ENCODE measurements at places on chromosomes 7 and 10.

- no peak for DNase-seq
Measured at GRCh38 chr7:81186691-81187090, 267.8 kb upstream of the SEMA3C start.

GRCh38 chr7:44294325-44295069, 30.9 kb downstream of the CAMK2B start:
- no peak for DNase-seq

GRCh38 chr7:19775578-19775977, 2.2 kb upstream of the TMEM196 start:
- no peak for DNase-seq

DNA sequence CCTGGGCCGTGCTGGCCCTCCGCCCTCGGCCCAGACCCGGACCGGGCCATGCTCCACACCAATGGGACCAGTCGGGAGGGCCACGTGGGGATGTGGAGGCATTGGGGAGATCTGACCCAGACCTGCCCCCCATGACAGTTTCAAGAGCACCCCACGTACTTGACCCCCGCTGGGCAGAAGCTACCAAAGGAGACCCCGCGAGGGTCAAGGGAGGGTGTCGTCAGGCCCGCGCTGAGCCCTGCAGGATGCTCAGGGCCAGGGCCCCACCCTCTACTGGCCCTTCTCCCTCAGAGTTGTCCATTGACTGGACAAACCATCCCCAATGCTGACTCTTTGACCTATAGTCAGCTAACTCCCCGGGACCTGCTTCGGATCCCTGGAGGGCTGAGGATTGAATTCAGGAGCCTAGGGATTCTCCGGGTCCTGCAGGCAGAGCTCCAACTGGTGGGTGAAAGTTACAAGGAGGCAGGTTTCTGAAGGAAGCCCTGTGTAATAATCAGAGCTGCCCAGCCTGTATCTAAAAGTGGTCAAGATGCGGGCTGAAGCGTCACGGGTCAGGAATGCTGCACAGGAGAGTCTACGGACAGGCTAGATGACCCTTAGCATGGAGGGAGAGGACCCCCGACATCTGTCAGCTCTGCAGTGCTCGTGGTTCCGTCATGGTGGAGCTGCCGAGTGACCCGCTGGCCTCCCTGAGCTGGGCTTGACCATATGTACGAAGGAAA, 498 bp upstream of the CALHM2 start:
- no peak for DNase-seq

- no peak for DNase-seq
Measured at GRCh38 chr10:23080262-23080661, 15.1 kb upstream of the MSRB2 start.

DNA sequence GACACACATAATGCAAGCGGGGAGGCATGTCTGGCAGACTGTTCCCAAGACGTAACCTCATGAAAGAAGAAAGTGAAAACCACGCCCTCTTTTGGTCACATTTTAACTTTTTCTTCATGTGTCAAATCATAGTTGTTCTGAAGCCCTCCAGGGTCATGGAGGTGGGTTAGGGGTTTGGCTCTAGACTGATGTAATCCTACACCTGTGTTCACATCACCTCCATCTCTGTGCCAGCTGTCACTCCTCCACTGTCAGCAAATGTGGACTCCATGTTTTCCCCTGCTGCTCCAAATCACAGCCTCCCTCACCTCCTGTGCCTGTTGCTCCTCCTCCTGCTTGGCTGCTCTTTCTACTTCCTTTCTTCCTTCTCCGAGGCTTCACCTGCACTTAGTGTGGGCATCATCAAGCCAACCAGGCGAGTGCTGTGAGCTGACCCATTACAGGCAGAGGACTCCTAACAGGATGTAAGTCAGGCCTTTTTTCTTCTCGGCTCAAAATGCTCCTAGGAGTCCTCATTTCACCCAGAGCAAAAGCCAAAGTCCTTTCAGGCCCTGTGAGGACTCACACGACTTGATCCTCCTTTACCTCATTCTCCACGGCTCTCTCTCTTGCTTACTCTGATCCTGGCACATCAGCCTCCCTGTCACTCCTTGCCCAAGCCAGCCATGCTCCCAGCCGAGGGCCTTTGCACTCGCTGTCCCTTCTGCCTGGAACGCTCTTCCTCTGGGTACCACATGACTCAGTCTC, 66.4 kb upstream of the IFRD1 start:
- DNase-seq, result peak; percentile 30

GRCh38 chr10:71471957-71472365, 75.2 kb downstream of the CDH23 start:
- no peak for DNase-seq

DNA sequence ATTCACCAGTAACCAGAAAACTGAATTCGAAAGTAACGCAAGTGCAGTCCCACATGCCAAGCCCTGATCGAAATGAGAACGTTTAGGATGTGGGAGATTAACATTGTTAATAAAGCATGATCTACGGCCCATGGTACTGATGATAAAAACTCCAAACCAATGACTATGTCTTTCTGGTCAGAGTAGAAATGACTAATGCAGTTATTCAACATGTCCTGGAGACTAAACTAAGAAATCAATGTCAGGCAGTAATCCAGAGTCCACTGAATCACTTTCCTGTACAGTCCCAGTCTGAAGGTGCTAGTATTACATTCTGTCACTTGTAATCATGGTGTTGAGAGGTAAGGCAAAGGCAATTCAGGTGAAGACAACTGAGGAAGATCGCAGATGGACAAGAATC, 14.4 kb downstream of the NPSR1 start:
- DNase-seq, result no peak

DNA sequence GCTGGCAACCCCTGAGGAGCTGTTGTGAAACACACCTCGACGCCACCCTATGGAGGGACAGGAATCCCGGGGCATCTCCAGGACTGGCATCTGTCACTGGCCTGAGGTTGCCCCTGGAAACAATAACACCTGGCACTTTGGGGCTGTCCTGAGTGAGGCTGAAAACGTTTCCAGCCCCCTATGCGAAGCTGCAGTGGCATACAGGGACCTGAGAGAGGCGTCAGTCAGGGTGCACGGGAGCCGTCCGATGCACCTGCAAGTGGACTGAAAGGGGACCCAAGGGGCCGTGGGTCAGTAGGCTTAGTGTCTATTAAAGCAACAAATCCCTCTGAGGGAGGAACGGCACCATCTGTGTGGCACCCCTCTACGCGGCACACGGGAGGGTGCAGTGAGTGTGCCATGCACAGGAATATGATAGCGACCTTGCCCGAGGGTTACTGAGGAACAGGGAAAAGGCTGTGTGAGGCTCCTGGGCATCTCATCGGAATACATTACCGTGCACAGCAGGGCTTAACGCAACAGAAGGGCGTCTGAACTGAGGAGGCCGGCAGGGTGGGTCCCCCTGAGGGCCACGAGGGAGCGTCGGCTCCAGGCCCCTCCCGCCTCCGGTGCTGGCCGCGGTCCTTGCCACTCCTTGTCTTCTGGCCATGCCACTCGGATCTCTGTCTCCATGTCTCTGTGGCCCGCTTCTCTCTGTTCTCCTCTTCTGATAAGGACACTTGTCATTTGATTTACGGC, 50.4 kb downstream of the FOXL3 start:
- no peak for DNase-seq

DNA sequence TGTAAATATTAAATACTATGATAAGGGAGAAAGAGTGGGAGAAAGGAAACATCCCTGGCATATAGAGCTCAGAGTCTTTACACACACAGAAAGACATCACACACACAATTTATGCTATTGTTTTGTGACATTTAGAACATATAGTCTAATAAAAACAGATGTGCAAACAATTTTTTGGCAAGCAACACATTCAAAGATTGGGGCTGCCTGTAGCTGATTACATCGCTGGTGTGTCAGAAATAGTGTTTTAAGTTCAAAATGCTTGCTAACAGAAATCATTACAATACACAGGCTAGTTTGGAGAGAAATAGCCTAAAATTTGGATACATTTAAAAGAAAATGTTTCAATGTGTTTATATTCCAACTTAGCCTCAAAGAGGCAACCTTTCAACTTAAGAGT, 256.7 kb upstream of the NPVF start:
- no peak for DNase-seq

- no peak for DNase-seq
Measured at GRCh38 chr7:1234881-1235500, 2.3 kb downstream of the UNCX start.

DNA sequence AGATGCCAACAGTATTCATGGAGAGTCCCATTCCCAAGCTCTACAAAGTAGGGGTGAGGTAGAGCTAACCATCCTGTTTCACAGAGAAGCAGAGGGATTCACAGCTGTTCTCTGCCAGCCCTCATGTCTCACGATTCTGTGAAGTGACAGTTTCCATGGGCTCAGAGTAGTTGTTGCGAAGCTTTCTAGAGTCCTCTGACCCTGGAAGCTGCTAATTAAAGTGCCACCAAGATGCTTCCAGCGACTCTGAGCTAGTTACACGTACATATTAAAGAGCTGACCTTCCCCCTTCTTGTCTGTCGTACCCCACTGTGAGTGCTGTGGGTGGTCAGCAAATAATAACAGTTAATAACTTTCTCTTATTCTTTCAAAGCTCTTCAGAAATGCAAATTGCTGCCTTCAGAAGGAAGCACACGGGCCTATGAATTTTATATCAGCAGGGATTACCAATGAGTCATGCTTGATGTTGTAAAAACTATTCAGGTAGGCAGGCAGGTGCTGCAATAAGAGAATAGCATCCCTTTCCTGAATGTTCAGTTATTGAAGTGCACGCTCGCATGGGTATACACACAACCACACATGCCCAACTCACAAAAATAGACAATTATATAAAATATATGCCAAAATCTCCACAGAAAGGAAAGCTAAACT, 34.1 kb downstream of the DNAJB9 start:
- DNase-seq, result no peak

- DNase-seq, result no peak
Measured at GRCh38 chr10:28833313-28833712, 156.0 kb downstream of the BAMBI start.

DNA sequence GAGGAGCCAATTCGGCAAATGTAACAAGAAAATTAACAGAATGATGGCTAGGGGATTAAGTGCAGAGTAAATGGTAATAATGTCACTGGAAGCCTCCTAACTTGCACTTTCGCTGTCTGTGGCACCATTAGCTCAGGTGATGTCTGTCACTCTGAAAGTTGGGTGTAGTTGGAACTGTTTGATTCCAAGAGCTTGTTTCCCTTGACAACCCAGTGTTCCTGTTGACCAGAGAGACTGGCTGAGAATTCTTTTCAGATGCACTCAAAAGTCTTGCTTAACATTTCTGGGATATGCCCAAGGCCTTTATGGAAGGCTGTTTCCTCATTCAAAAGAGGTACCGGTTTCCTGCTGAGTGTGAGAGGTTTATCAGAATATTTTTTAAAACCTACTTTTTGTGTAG, 49.6 kb downstream of the PLPP4 start:
- no peak for DNase-seq

DNA sequence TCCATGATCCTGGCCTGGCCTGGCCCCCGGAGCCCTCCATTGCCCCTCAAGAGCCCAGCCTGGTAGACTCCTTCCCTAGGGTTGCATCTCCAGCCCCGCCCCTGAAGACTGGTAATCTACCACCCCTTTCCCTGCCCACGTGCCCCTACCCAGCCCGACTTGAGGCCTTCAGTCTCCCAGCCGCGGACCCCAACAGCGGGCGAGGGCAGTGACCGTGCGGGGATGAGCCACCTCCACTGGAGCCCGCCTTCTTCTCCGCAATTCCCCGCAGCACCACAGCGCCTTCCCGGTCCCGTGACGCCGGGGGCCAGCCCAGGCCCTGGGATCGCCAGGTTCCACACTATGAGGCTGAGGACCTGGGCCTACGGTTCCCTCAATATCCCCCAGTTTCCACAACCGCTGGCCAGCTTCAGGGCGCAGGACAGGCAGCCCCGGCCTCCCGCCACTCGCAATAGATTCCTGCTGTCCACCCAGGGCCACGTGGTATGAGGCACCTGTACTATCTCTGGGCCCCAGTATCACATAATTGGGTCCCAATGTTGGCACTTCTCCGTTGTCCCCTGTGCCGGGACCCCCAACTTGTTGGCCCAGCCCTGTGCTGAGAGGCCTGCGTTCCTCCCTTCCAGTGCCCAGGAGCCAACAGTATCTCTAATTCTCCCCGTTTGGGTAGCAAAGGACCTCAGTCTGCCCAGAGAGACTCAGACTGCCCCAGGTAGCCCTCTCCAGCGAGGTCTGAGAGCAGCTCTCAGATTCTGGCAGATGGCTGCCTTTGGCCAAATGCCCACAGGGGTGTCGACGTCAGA, 1.1 kb upstream of the GPRIN2 start:
- no peak for DNase-seq

DNA sequence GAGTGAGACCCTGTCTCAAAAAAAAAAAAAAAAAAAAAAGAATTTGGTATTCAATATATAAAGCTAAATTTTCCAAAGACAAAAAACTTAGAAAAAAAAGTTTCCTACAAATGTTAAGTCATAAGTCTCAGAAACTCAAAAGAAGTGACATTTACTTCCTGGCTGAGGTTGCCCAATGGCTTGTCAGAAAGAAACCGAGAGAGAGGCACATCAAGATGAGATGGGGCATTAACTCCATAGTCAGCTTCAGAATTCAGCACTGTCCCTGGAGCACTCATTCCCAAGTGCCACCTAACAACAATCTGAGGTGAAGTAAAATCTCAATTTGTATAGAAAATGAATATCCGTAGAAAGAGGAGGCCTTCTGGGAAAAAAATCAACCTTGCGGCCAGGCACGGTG, 6.8 kb upstream of the SPOCK2 start:
- DNase-seq, result no peak

DNA sequence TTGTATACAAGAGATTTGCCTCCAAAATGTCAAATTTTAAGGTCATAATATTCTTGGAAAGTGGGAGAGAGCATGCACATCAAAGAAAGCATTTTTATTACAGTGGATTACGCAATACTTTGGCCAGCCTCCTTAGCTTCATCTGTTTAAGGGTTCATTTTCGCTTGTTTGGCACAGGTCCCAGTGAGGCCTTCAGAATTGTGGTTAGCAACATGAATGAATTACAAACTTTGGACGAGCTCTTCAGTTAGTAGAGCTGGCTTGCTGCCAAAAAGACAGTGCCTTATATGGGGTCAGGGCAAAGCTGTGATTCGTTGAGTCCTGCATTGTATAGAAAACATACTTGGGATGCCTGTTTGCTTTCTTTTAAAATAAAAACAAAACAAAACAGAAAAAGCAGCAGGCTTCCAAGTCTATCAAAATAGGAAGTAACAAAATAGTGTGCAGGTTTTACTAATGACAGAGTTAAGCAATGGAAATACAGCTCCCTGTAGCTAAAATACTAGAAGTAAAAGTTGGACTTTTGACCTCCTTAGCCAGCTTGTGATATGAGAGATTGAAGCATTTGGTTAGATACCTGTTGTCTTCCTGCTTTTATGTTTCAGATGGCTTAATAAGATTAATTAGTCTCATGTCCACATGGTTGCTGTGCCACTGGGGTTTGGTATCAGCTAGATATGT, 190.8 kb downstream of the MLLT10 start:
- DNase-seq, result peak; percentile 72

Data from suppressor macrophage treated with lipopolysaccharide for 1 hour (primary cell).